Activated T-cell treated with anti-CD3 and anti-CD28 coated beads, Interleukin-2, amount 50 U/mL, for 72 hours (primary cell): ENCODE measurements at places on chromosomes 1 and 21.
A peak's percentile ranks its signal among the peaks of the same experiment; 100 is the strongest.

DNA sequence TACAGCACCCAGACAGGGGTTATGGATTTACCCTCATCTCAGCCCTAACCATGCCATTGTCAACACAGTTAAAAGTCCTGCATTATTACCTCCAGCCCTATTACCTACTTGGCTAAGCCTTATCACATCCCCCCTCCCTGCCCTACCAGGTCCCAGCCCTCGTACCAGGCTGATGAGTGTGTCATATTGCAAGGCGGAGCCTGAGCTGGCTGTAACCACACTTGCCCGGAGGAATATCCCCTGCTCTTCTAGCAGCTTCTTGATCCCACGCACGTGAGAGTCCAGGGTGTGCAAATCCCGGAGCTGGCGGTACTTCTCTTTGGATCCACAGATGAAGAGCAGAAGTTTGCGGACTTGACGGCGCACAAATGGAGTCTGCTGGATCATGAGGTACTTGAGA lies 87.4 kb downstream of the UBR4 start:
- DNase-seq = no peak

DNA sequence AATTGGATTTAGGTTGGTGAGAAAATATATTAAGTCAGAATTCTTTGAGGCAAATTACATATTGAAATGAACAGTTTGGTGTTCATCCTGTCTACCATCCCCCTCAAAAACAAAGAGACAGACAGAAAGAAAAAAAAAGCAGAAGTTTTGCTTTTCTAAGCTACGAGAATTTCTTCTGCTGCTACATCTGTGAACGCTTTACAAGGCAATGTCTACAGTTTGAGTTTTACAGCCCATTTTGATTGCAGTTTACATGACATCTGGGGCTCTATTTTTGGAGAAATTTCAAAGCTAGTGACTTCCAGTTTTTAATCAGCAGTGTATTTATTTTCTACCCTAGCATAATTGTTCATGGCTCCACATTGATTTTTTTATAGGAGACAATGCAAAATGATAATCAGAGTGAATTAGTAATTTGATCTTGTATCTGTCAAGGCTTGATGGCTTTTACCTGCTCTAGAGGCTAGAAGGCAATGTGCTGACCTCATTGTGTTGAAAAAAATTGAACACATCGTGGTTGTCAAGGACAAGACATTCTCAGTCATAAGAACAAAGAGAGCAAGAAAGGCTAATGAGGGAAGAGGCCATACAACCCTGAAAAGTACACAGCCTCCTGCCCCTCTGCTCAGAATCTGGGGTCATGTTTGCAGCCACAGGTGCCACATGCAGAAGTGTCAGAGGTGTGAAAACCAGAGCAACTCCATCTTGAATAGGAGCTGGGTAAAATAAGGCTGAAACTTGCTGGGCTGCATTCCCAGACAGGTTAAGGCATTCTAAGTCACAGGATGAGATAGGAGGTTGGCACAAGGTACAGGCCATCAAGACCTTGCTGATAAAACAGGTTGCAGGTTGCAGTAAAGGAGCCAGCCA lies 201.0 kb upstream of the CAMK1G start:
- DNase-seq = no peak

DNA sequence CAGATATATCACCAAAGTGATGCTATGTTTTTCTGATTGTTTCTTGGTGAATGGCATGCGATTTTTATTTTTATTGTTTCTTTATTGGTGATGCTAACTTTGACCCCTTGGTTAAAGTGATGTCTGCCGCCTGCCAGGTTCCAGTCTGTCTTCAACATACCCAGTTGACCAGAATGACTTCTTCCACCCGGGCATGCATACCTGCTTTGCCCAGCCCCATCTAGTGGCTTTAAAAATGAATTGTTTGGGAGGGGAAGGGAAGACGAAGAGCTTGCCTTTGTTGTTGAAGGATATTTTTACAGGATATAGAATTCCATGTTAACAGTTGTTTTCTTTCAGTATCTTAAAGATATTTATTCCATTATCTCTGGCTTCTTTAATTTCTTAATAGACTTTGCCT lies 65.1 kb downstream of the ATG4C start:
- no peak for DNase-seq

DNA sequence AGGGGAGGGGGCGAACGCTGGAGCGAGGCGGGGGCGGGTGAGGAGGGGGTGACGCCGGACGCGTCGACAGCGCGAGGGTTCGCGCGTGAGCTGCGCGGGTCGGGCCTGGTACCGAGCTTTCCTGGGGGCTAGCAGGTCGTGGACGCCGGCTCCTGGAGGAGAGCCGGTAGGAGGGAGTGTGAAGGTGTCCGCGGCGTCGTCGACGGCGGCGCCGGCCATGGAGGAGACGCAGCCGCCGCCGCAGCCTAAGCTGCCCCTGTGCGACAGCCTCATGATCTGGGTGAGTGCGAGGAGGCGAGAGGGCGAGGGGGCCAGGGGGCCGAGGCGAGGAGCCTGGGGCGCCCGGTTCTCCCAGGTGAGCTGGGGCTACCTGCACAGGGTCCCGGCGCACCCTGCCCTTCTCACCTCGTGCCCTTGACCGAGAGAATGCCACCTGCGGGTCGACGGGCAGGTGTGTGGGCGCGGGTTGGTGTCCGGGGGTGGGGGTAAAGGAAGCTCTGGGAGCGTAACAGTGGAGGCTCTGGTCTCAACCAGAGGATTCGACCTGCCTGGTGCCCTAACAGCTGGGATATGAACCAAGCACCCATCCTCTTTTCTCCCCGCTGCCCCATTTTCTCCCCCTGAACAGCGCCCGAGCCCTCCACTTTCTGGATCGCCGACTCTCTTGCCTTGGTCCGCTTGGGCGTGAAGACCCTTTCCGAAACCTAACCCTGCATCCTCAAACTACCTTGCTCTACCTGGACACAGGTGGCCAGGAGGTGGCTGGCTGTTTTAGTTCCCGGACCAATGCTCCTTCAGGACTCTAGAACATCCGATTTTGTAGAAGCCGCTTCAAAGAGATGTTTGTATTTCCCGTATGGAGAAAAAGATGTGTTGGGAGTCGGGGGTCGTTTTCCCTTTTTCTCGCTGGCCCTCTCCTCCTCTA lies at the start of gene HOOK1:
HOOK1 (plus strand) TSS at position 49 of the 925 bp plus-strand sequence; CDS start at position 218, 169 bp downstream.
- DNase-seq = no peak

GRCh38 chr1:168531615-168532345 lies 12.0 kb downstream of the XCL2 start:
- DNase-seq = no peak

DNA sequence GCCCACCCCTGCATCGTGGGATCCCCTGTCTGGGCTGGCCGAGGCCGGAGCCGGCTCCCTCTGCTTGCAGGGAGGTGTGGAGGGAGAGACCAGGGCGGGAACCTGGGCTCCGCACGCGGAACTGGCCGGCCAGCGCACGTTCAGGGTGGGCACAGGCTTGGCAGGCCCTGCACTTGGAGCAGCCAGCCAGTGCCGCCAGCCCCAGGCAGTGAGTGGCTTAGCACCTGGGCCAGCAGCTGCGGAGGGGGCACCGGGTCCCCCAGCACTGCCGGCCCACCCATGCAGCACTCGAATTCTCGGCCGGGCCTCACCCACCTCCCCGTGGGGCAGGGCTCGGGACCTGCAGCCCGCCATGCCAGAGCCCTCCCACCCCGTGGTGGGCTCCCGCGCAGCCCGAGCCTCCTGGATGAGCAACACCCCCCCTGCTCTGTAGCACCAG lies 422.6 kb downstream of the AMY1C start:
- no peak for DNase-seq

- peak; percentile 41 for DNase-seq
Measured at GRCh38 chr1:20100632-20101355, 18.5 kb downstream of the PLA2G2D start.

- DNase-seq = no peak
Measured at GRCh38 chr1:48761411-48761810, 15.3 kb downstream of the BEND5 start.

- DNase-seq = peak; percentile 49
Measured at GRCh38 chr1:22048351-22049192, 3.9 kb upstream of the CDC42 start.

GRCh38 chr1:91278754-91279153 lies 125.9 kb downstream of the HFM1 start:
- no peak for DNase-seq

GRCh38 chr1:211703812-211704537 lies 28.6 kb upstream of the NEK2 start:
- DNase-seq = no peak

DNA sequence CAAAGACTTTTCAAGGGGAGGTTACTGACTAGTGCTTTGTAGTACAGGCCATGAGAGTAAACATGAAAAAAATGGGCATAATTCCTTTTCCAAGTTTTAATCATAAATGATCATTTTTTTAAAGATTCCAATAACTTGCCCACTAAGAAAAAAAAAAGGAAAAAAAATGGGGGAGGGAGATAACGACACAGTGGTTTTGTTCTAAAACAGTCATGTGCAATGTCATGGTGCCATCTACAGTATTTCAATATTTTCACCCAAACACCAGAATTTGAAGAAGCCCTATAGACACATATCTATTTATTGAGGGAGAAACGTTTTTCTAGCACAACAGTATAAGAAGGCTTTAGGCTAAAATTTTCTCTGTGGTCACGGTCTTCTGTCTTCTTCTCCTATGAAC lies 250.2 kb downstream of the LTN1 start:
- DNase-seq = no peak

DNA sequence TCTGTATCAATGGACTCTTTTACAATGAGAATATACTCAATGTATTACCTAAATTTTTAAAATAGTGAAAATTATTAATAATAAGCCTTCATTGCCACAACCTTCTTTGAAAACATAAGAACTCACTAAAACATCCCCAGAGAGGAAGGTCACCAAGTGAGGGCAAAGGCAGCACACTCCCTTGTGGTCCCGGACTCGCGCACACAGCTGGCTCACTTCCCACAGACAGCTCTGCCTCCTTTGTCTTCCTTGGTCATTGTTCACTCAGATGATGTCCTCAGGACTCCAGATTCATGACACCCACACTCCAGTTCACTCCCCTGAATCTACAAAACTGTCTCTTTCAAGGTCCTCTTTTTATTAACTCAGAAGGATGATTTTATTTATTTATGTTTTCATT lies 19.2 kb upstream of the UBR4 start:
- no peak for DNase-seq

DNA sequence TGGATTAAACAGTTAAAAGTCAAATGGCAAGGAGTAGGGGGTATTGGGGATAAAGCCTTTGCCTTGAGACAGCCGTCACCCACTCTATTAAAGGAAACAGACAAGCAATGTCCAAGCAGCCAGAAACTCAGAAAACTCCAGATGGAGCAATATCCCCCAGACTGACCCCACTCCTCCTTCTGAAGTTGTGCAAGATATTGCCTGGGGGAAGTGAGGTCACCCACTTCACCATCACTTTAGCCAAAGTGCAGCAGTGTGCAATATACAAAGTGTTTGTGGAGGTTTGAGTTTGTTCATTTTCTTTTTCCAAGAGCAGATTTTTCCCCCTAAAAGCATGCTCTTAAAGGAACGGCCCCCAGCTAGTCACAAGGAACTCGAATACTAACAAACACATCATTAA lies 125.1 kb downstream of the ETS2 start:
- no peak for DNase-seq

GRCh38 chr1:6511056-6511455 lies 19.6 kb upstream of the PLEKHG5 start:
- no peak for DNase-seq

DNA sequence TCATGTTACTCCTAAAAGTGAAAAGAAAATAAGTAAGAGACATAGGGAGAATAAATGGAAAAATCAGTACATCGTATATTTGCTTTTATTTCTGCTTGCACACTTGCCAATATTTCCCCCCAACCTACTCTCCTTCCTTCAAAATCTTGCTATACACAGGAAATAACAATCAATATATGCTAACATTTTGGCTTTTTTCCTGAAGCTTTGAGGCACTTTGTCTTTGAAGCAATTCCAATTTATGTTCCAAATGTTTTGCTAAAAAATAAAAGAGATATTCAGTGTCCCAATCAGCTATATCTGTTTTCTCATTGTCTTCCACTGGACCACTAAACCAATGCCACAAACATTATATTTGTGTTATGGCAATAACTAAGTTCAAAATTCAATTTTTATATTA lies 184.0 kb upstream of the NEGR1 start:
- DNase-seq = no peak

- no peak for DNase-seq
Measured at GRCh38 chr1:7572654-7573152, 198.4 kb upstream of the VAMP3 start.

GRCh38 chr1:59674595-59674994 lies 140.2 kb upstream of the HOOK1 start:
- DNase-seq = no peak

- DNase-seq = no peak
Measured at GRCh38 chr1:234970401-234970730, 158.3 kb downstream of the TOMM20 start.

GRCh38 chr1:24659166-24659904 lies 16.2 kb downstream of the SRRM1 start:
- no peak for DNase-seq

DNA sequence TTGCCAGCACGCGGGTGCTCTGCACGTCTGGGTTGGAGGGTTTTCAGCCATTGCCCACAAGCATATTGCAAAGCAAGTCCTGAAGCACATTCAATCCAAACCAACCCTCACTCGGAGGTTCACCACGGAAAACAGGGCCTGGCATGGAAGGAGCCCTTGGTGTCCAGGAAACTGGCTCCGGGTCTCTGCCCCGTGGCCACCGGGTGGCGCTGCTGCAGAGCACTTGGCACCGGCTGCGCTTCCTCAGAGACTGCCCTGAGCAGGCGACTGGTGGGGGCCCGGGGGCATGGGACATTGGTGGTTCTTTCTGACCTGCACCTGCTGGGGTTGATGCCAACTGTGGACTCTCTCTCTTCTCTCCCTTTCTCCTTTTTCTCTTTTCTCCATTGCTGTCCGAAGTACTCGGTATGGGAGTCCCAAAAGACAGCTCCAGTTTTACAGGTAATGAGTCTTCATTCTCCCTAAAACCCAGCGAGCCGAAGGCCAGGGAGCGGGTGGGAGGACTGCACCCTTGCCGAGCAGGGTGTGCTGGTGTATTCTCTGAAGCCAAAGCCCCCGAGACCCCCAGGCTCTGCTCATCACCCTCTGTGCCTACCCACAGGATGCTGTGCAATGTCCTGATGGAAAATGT lies 4.1 kb upstream of the KCNAB2 start:
- peak; percentile 19 for DNase-seq

DNA sequence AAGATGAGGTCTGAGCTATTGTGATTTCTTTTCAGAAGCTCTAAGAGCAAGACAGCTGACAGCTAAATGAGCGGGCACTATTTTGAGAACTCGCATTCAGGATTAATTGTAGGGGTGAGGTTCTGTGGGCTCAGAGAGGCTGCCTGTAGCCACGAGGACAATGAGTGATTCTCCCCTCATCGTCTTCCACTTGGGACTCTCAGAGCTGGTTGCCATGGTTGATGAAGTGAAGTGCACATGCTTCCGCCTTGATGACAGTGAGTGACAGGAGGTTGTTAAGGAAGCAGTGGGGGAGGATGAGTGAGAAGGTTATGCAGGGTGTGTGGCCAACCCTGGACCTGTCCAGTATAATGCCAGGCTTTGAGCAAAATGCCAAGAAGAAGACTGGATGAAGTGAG lies 341.7 kb downstream of the PCP4 start:
- no peak for DNase-seq

DNA sequence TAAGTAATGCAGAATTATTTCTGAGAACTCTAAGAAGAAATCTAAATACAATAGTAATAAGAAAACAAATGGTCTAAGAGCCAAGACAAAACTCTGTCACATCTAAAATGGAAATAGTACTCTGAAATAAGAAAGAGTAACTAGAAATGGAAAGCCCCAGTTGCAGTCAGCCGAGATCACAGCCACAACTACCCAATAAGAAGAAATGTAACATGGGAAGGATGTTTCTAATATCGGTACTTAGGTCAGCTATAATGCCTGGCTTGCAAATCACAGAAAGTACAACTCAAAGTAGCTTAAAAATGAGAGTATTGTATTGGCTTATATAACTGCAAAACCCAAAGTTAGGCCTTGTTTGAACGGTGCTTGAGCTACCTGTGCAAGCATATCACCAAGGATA lies 58.6 kb upstream of the USP25 start:
- no peak for DNase-seq
